Testis (tissue), 5 donors: ENCODE measurements at places on chromosomes 6 and 20.

- peak; percentile 91 for DNase-seq
Measured at GRCh38 chr20:44384423-44385027, 29.0 kb downstream of the HNF4A start.

- no peak for DNase-seq
Measured at GRCh38 chr20:14418376-14418775, 81.0 kb upstream of the FLRT3 start.

GRCh38 chr20:33521461-33521860 lies 31.6 kb downstream of the CBFA2T2 start:
- DNase-seq: no peak

GRCh38 chr20:46406986-46407670 lies 713 bp upstream of the ELMO2 start:
- DNase-seq: peak; percentile 77

DNA sequence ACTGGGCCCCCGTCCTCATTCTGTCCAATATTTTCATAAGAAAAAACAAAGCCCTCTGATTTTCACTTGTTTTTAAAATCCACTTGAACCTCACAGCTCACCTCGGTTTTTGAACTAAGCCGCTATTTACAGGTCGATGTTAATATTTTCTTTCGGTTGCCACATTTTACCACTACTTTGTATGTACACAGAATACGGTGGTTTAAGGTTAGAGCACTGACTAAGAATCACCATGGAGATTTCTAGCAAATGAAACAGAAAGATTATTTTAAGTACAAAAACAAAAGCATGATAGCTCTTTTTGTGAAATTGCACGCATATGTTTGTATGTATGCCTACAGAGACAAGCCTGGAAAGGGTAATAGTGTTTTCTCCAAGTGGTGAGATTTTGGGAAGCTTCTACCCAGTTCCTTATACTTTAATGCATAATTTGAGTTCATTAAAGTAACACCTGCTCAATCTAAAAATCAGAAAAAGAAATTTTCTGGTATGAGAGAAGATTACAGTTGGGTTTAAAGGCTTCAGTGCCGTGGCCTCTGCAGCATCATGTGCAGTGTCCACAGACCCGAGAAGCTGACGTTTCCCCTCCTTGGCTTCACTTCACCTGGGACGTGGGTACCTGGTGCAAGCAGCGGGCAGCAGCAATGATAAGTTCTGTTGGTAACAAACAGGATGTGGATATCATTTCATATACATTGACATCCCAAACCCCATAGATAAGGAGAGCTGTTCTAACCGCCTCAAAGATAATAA lies 144.0 kb downstream of the UST start:
- no peak for DNase-seq

DNA sequence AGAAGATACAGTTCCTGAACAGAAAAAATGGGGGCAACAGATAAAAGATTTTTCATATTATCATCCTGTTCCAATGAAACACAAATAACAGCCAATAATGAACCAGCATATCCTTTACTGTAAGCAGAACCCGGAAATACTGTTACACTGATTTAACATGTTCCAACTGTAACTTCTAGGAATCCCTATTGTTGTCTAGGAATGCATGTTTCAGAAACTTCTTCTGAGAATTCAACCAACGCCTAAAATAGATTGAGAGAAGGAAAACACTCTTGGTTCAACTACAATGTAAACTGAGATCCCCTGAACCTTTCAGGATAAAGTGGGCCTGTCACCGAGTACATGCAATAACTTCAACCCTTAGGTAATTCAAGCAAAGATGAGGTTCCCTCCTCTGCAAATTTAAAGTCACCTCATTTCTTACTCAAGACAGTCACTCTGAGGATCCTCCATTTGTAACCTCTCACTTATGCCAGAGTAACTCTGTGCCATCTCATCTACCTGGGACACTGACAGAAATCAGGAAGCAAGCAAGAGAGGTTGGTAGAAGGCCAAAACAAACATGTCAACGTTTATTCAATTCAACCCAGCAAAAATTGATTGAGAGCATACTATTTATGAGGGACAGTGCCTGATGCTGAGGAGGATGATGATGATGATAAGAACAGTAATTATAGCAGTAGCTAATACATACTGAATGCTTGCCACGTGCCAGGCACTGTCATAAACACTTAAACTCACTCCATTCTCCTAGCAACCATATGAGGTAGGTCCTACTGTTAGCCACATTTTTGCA lies 14.1 kb downstream of the UBE3D start:
- DNase-seq: no peak

GRCh38 chr6:52124126-52125121 lies 37.0 kb upstream of the PKHD1 start:
- no peak for DNase-seq

DNA sequence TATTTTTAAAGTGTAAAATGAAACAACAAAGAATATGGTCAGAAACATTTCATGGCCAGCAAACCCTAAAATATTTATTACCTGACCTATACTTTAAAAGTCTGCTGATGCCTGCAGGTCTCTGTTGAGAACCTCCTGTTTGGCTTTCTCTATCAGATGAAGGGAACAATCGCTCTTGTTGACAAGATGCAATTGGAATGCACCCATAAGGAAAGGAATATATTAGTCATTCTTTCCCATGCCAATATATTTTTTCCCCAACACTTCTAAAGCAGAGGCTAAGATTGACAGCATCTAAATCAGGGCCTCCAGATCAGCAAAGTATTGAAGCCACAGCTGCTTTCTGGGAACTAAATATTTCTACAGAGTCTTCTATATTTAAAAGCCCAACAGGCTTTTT lies 897.8 kb downstream of the EPHA7 start:
- DNase-seq: no peak

GRCh38 chr20:53570446-53571276 lies 23.0 kb downstream of the ZNF217 start:
- no peak for DNase-seq

DNA sequence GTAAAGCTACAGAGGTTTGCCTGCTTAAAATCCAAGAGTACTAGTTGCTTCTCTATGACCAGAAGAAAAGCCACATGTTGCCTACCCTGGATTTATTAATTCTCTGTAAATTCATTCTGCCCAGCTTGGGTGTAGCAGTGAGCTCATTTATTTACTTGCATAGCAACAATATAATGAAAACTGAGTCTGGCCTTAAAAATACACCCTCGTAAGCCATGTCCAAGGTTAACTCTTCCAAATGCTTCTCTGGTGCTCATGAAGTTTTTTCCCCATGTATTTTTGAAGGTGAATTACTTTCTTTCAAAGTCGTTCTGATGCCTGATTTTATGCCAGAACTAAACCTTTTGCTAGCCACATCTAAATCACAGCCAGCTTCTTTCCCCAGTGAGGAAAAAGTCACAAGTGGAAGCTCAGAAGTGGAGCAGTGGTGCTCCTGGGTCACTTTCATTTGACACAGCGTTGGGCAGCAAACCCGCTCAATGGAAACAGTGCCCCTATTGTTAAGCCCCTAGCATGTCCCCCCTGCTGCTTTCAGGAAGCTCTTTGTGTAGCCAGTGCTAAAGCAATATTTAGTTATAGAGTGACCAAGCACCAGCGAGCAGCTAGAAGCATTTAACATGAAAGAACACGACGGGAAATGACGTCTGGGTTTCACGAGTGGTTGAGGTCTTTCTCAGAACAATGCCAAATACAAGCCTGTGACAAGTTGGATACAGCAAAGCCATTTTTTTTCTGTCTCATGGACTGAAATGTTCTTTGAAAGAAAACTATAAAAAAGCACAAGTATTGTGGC lies 29.8 kb downstream of the NEDD9 start:
- DNase-seq: no peak

- no peak for DNase-seq
Measured at GRCh38 chr6:149360536-149360935, 39.5 kb upstream of the SUMO4 start.

DNA sequence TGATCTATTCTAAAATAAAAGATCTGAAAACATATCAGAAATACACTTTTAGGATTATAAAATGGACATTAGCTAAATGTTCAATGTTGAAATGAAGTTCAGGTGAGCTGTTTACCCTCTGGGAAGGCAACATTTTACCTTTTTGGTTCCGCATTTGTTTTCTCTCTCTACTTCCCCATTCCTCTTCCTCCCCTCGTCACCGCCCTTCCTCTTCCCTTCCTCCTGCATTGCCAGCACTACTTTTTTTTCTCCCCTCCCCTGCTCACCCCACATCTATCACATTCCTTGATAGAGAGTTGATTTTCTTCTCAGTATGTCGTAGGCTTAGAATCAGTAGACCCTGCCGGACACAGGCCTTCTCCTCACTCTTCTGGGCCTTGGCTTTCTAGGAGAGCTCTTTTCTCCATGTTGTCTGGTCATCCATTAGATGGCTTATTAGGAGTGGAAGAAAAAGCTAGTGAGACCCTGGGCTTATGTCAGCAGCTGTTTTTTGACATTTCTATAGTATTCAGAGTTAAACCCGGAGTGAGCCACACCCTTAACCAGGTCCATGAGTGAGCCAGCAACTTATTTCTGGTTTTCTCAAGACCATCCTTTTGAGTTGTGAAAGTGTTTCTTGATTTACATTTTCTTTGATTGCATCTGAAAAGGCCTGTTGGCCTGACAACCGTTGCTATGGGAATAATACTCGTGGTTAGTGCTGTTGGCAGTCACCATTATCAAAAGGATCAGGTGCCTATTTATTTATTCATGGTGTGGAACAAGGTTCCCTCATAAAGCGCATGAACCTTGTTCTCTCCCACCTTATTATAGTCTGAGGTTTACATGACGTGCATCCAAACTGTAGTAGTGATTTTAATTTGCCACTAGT lies 90.9 kb downstream of the DTD1 start:
- no peak for DNase-seq

- DNase-seq: peak; percentile 51
Measured at GRCh38 chr6:125850361-125850760, 59.6 kb downstream of the NCOA7 start.

DNA sequence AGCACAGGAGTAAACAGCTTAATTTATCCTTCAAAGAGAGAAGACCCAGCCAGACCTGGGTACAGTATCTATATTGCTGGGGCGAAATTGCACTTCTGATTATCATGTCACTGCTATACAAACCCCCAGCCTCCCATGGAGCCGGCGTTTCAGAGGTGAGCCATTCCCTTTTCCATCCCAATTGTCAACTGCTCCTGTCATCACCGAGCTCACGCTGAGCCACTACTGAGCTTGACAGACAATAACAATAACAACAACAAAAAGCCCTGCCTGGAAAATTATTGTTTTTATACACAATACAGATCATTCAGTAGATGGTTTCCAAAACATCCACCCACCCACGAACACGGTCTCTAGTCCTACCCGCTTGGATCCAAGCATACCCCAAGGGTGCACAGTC lies 129.0 kb upstream of the JARID2 start:
- no peak for DNase-seq

DNA sequence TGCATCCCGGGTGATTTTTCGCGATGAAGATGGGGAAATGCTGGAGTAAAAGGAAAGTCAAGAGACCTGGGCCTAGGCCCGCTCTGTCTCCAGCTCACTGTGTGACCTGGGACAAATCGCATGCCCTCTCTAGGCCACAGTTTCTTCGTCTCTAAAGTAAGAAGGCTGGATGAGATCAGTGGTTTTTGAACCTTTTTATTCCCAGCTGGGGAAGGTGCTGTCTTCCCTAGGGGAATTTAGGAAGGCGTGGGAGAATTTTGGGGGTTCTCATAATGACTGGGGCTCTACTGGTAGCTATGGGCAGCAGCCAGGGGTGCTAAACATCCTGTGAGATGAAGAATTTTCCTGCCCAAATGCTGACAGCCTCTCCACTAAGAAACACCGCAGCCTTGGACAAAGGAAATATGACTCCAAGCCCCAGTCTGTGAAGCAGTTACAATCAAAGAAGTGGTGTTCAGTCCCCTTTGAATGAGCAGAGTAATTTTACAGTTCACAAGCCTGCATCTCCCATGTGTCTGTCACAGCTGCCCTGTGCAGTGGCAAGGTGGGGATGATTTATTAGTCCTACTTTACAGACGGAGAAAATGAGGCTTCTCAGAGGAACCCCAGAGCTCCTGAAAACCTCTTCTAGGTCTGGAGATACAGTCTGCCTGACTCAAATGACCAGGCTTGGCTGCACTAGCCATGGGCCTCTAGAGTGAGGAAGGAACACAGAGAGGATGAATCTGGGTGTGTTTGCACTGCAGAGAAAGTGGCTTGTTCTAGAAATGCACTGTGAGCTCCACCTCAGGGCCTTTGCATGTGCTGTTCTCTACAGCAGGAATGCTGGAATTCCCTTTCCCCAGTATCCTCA lies 57.2 kb downstream of the RAB44 start:
- DNase-seq: no peak

GRCh38 chr6:109059571-109060021 lies 35.0 kb downstream of the SESN1 start:
- DNase-seq: no peak

- DNase-seq: no peak
Measured at GRCh38 chr6:46370622-46371021, 120.6 kb downstream of the RCAN2 start.

- DNase-seq: no peak
Measured at GRCh38 chr20:53146201-53146891, 174.2 kb downstream of the TSHZ2 start.

DNA sequence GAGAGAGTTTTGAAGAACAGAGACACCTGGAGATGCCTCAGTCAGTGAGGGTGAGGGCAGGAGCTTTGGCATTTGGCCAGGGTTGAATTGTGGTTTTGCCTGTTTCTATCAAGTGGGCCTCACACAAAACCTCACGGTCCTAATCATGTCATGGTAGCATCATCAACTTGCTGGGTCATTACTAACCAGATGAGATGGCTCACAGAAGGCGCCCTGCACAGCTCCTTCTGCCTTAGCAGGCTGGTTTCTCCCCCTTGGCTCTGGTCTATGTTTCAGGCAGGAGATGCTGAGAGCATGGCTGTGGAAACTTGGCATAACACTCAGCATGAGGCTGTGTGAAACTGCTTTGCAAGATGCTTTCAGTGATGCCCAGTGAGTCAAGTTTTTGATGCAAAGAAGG lies 99.3 kb downstream of the LRRC1 start:
- no peak for DNase-seq

- no peak for DNase-seq
Measured at GRCh38 chr6:165439928-165440554, 130.6 kb upstream of the C6orf118 start.

GRCh38 chr20:48732081-48732829 lies 95.5 kb downstream of the PREX1 start:
- DNase-seq: no peak

GRCh38 chr6:30931969-30932645 lies at the start of gene SFTA2:
Gene SFTA2 (minus strand): TSS chr6:30932170. CDS start chr6:30932096, 74 bp downstream.
- DNase-seq: no peak

DNA sequence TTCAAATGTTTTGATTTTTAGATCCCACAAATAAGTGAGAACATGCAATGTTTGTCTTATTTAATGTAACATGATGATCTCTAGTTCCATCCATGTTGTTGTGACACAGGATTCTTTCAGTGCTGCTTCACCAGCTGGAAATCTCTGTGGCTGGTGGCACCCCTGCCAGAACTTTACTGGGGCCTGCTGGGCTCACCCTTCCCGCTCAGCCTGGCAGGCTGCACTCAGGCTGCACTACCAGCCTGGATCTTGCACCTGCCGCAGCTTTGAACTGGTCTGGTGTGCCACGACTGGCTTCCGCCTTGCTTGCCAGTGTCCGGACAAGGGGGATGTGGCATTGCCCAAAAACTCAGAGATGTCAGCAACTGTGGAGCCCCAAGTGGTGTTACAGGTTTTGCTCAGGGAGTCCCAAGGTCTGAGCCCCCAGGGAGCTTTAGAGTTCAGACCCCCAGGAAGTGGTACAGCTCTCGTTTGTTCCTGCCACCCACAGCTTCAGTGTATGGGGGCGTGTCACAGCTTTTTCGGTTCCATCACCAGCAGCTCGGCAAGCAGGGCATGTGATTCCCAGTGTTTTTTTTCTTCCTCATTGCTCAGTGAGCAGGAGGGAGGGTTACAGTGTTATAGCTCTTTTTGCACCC lies 72.3 kb upstream of the SYNCRIP start:
- no peak for DNase-seq
